ENCODE measurements at places on chromosomes 1 and 21.

- DNase-seq = no peak
These were observed 52.3 kb downstream of the PLEKHA6 start for GRCh38 chr1:204307334-204307883.

DNA sequence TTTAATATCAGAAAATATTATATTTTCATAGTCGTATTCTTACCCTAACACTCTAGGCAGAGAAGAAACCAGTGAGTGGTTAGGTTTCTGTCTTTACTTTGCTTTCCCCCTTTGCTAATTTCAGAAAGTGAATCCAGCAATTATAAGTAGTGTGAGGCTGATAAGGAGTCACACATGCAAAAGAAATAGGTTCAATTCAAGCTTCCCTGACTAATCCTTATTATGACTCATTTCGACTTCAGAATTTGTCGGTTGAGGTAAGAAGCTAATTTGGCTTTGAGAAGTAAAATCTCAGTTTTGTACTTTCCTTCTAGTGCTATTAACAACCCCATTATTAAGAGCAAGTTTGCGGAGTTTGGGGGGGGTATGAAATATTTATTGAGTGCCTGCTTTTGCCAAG is 22.4 kb downstream of the ESRRG start:
- DNase-seq = no peak

DNA sequence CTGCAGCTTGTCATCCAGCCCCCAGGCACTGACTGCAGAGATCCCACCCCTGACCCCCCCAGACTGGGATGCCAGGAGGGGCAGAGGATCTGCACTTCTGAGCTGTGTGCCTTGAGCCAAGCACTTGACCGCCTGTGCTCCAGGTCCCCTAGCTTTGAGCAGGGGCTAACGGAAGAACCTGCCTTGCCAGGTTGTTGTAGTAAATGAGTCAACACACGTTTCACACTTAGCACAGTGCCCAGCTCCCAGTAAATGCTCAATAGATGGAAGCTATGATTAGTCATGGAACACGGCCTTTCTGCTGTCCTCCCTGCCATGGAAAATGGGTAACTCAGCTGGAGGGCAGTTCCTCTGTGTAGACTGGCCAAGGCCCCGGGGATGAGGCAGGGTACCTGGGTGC is 24.1 kb downstream of the IFFO2 start:
- no peak for DNase-seq

- DNase-seq = no peak
These were observed 218.7 kb upstream of the COA6 start for GRCh38 chr1:234154320-234155251.

GRCh38 chr21:31682620-31683019 is 23.1 kb downstream of the SOD1 start:
- DNase-seq = no peak

GRCh38 chr1:163093579-163093978 is 24.4 kb downstream of the RGS4 start:
- no peak for DNase-seq

GRCh38 chr1:185517808-185518419 is 200.9 kb upstream of the IVNS1ABP start:
- no peak for DNase-seq

GRCh38 chr1:200670242-200671118 is 773 bp upstream of the DDX59 start:
- no peak for DNase-seq

- no peak for DNase-seq
These were observed 385.4 kb downstream of the DISC1 start for GRCh38 chr1:232011961-232012360.

DNA sequence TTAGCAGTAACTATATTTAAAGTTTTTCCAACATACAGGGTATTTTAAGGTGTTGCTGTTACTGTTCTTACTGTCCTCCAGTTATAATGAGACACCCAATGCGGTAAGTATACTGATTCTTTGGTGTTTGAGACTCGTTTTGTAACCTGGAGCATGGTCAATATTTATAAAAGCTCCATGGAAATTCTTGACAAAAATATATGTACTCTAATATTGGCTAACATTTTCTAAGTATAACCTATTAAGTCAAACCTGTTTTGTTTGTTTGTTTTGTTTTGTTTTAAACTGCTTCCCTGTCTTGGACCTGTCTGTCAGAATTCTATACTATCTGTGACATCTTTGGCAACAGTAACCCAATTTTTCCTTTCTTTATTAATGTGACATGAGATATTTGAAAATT is 15.9 kb upstream of the CAP1 start:
- no peak for DNase-seq

- no peak for DNase-seq
These were observed 67.2 kb upstream of the IFNAR2 start for GRCh38 chr21:33162436-33162951.

GRCh38 chr1:213727853-213728592 is 259.8 kb upstream of the PROX1 start:
- DNase-seq = no peak

- no peak for DNase-seq
These were observed 34.6 kb downstream of the RUNX3 start for GRCh38 chr1:24895511-24895910.

DNA sequence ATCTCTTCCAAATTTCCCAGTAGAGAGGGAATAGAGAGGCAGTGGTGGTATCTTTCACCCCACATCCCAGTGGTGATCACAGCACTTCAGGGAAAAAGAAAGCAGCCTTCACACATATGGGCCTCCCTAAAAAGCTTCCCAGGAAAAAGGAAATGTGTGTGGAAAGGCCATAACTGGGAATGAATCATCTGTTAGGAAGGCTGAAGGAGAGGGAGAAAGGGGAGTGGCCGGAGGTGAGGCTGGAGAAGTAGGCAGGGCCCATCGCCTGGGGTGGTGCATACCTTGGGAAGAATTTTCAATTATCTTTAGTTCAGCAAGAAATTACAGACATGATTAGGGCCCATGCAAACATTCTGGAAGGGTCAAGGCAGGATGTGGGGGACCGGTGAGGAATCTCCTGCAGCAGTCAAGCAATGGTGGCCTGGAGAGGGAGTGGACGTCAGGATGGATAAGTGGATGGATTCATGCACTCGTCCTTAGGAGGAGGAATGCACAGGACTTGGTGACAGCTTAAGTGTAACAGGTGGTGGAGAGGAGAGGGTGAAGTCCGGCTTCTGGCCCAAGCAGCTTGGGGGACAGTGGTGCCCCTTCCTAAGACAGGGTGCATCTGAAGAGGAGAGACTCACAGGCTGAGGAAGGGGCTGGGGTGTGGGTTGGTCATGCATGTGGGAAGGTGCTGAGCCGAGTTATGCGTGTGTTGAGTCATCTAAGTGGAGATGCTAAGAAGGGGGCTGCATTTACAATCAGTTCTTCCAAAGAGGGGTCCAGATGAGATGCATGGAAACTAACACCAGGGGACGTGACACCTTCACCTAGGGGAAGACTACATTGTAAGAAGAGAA is 17.9 kb downstream of the HIVEP3 start:
- DNase-seq = no peak

GRCh38 chr1:182392050-182393028 is 749 bp upstream of the GLUL start:
- DNase-seq = no peak

- DNase-seq = no peak
These were observed 16.7 kb downstream of the FRRS1 start for GRCh38 chr1:99749504-99750347.

DNA sequence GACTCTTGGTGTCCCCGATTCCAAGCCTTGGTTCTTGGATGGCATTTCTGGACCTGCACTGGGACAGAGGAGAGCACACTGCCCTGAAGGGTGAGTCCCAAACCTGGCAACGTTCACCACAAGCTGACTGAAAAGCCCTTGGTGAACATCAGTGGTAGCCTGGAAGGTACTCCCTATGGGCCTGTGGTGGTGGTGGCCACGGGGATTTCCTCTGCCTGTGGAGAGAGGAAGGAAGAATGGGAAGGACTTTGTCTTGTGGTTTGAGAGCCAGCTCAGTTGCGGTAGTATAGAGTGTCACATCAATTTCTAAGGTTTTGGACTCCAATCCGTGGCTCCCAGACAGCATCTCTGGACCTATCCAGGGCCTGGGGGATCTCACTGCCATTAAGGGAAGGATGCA is 50.7 kb downstream of the DNAH14 start:
- no peak for DNase-seq

GRCh38 chr1:24203404-24203803 is 16.3 kb upstream of the IFNLR1 start:
- DNase-seq = no peak

DNA sequence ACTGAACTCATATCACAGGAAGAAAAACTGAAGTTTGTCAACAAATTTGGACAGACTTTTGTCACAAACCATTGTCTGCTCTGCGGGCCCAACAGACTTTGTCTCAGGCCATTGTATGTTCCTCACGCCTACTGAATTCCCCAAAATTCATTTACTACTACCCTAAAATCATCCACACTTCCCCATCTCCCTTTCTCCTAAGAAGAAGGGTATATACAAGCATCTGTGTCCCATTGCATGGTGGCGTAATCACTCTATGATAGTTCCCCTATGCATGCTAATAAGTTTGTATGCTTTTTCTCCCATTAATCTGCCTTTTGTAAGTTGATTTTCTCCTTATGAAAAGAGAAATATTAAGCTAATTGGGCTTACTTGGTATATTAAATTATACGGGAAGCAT is 54.9 kb upstream of the ATF3 start:
- no peak for DNase-seq

GRCh38 chr1:235138821-235139220 is 10.2 kb upstream of the TOMM20 start:
- no peak for DNase-seq

DNA sequence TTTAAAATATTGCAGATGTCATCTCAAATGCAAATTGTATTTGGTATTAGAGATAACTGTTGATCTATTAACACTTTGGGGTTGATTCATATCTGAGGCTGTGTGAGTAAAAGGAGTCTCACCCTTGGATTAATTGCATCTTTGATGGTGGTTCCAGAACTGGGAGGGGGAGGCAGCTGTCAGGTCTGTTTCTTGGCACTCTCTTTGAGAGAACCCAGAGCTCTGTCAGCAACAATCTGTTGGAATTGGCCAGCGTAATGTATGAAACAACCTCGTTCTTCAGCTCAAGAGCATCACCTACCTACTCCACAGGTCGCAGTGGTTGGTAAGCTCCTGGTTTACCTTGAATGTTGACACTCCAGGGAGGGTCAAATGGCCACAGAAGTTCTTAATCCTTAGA is 424.1 kb downstream of the CAMTA1 start:
- DNase-seq = no peak

DNA sequence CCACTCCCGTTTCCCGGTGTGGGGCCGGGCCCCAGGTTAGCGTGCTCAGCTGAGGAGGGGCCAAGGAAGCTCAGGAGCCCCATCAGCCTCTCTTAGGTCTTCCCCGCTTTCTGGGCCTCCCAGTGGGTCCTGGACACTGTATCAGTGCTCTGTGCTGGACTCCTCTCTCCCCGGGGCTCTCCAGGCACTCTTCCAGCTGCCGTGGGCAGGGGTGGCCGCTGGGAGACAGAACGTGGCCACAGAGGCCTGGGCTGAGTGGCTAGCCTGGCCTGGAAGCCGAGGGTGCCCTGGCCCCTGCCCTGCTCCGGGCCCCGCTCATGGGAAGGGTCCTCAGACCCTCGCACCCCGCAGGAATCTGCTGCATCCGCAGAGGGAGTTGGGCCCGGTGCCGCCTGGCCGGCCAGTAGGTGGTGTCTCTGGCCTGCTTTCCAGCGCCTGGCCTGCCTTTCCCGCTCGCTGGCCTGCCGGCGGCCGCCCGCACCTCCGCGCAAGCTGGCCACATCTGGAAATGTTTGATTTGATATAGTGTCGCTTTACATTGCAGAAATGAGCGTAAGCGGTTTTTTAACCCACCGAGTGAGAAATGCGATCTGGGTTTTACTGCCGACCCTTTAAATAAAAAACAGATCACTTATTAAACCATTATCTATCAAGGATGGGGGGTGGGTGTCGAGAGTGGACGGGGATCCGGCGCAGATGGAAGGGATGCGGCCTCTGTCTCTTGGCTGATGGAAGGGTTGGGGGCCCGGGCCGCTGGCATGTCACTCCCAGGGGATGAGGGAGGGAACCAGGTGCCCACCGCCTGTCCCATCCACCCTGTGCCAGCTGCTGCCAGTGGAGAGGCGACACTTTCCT is 74.4 kb upstream of the TTC34 start:
- DNase-seq = no peak

- no peak for DNase-seq
These were observed 162.9 kb upstream of the GJB5 start for GRCh38 chr1:34591751-34592629.

DNA sequence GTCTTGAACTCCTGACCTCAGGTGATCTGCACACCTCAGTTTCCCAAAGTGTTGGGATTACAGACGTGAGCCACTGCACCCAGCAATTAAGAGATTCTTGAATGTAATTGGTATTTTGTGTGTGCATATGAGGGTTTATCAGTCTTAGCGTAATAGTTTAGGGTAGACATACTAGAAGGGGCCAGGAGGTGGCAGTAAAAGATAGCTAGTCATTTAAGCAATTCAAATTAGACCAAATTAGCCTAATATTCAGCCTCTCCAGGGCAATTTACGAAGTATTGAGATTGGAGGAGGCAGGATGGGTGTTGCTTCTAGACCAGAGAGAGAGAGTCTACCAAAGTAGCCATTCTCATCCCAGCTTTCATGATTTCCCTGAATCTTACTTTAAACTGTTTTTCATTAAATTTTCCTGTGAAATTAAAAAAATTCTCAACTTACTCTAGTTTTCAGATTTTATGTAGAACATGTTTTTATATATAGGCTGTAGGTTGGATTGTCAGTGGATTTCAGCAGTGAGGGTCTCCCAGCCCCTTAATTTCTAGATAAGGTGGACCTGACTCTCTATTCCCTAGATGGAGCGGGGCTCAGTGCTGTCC is 119.7 kb downstream of the HHAT start:
- no peak for DNase-seq

DNA sequence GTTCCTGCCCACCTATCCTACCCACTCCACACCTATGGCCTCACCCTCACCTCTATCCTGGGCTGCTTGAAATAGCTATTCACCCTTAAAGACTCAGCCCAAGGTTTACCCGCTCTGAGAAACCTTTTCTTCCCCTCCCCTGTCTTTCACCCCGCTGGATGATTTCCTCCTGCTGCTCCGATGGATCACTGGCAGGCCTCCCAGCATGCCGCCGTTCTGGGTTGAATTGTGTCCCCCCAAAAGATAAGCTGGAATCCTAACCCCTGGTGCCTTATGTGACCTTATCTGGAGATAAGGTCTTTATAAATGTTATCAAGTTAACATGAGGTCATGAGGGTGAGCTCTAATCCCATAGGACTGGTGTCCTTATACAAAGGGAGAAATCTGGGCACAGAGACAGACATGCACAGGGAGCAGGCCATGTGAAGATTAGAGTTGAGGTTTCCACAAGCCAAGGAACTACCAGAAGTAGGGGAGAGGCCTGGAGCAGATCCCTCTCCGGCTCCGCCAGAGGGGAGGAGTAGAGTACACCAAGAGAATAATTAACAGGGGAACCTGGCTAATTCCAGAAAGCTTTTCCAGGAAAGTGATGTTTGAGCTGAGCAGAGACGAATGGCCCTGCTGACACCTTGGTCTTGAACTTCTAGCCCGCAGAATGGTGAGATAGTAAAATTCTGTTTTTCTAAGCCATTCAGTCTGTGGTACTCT is 110.0 kb upstream of the SERBP1 start:
- no peak for DNase-seq
